ENCODE measurements at places on chromosomes 4 and X.

- DNase-seq = no peak
These were observed 2.3 kb downstream of the SLC10A6 start for GRCh38 chr4:86846921-86847320.

DNA sequence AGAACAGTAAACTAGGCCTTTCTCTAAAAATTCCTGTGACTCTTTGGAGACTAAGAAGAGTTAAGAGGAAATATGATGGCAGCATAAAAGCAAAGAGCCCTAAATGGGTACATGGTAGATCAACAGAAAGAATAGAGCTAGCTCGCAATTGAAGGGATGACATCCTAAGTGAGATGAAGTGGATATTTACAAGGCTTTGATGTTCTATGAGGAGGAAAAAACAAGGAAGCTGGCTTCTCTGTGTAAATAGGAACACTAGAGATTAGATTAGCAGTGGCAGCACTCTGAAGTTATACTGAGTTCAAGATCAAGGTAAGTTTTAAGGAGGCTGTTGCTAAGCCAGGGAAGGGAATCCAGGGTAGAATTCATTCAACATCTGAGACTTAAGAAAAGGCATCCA is 73.1 kb upstream of the MBNL3 start:
- DNase-seq = no peak

DNA sequence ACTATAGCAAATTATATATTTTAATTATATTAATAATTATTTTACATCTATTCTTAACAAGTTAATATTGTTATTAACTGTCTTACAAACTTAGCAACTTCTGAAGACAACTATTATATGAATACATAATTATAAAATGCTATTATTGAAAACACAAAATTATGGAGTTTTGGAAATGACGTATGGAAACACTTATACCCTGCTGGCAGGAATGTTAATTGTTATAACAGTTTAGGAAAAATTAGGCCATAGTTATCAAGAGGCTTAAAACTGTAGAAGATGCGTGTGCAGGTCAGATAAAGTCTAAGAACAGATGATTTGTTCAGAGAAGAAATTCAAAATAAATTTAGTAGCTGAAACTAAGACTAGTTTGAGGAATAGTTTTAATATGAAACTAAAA is 211.7 kb downstream of the FAT4 start:
- no peak for DNase-seq

DNA sequence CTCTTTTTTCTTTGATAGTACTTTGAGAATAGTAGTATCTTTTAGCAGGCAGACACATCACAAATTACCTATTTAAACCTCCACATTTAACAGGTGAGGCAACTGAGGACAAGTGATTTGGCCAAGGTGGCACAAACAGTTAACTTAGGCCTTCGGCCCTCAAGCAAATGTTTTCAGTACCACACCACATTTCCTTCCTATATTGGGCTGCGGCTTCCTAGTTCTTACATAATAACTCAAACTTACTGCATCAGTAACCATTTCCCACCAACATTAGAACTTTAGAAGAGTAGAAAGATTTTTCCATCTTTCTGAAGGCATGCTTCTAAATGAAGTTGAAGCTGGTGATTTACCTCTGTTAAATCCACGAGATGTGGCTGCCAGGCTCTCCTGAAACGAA is 63.2 kb upstream of the SLC4A4 start:
- no peak for DNase-seq

DNA sequence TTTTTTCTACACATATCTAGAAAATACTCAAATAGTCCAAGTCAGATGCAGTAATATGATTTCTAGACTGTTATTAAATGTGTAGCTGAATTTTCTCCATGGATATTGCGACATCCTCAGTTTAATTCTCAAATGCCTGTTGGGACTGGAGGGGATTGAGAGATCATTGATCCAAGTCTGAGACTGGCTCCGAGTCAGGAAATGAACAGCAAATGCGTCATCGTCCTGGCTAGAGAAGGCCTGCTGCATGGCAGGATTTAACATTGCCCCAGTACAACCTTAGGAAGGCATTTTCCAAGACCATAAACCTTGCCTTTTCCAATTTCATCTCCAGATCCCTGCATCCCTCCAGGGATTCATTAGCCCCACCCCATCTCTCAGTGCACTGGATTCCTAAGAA is 56.6 kb upstream of the SLC6A14 start:
- no peak for DNase-seq

DNA sequence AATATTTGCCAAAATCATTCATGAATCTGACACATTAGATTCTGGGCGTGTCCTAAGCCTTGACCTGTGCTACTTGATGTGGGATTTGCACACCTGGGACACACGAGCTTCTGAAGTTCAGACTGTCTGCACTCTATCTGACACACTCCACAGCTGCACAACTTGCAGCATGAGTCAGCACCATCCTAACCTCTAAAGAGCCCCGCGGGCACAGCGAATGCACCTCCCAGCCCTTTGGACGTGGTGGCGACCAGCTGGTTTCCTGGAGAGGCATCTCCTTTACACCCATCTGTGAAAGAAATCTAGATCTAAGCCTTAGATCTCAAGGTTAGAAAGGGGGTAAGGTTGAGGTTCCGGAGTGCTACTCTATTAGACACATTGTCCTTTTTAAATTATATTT is 69.2 kb downstream of the SORBS2 start:
- DNase-seq = no peak

GRCh38 chr4:188002751-188003150 is 7.2 kb downstream of the ZFP42 start:
- no peak for DNase-seq
